Fibroblast of lung (primary cell): ENCODE measurements at places on chromosomes 13 and 19.

DNA sequence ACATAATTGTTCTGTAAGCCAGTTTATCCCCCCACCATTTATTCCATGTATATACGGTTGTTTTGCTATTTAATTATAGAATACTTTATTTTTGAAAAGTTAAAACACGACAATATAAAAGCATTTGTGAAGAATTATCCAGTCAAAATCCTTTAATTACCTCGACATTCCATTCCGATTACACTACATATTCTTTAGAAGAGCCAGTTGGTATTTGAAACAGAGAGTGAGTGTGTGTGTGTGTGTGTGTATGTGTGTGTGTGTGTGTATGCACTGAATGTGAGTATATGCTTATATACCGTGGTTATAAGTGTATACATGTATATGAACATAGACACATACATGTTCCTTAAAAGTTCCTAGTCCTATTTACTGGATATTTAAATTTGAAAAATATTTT lies 87.8 kb upstream of the KLF5 start:
- DNase-seq, result peak; percentile 4

GRCh38 chr19:16018801-16019551 lies 57.3 kb upstream of the TPM4 start:
- no peak for DNase-seq

DNA sequence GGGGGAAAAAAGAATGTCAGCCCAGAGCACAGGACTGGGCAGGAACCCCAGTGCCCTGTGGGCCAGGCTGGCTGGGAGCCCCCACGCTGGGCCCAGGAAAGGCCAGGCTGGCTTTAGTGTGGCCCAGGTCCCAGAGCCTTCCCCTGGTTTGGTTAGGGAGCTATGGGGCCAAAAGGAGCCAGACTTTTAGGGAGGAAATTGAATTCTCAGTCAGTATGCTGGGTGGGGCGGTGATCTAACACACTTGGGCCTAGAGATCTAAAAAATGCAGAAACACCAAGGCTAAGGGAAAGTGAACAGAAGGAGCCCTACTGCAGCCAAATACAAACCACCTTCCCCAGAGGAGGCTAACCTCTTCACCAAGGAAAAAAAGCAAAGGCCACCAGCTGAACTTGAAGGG lies 137.5 kb downstream of the CRYL1 start:
- no peak for DNase-seq

GRCh38 chr13:43953370-43953769 lies 73.7 kb downstream of the LACC1 start:
- no peak for DNase-seq

- DNase-seq, result peak; percentile 80
These were observed 13.1 kb downstream of the TJP3 start for GRCh38 chr19:3721131-3721886.
